ENCODE measurements at places on chromosomes 7 and 10. TPM values are rescaled to one million over a fixed set of nuclear protein-coding genes. Genes with fewer than 3 reads are reported as not detected.

Gene ENTPD1
- 10.3 TPM for total RNA-seq

Gene ITGB8
- 0.32 TPM for total RNA-seq

Gene COL26A1
- total RNA-seq = not detected

Gene PWWP2B
- total RNA-seq = 9.2 TPM

Gene FAM24B
- total RNA-seq = 4.2 TPM

Gene ASZ1
- total RNA-seq = not detected

Gene PDE6C
- total RNA-seq = not detected

Gene BMPER
- 0.16 TPM for total RNA-seq

Gene SLC39A12
- total RNA-seq = not detected

Gene KEL
- under 0.01 TPM for total RNA-seq

Gene VIPR2
- not detected for total RNA-seq

Gene MORN4
- total RNA-seq = 2.3 TPM

Gene DMBT1
- total RNA-seq = not detected

Gene CELF2
- 23.2 TPM for total RNA-seq

Gene PALD1
- total RNA-seq = 105 TPM

Gene INMT
- 0.16 TPM for total RNA-seq

Gene CYP2C19
- not detected for total RNA-seq

Gene SCRN1
- total RNA-seq = 95.2 TPM

Gene SPDYE11
- not detected for total RNA-seq

Gene OR6B1
- total RNA-seq = not detected

Data from bladder microvascular endothelial cell (primary cell).